T1000 (cell line): ENCODE measurements at places on chromosomes 1 and 21.

DNA sequence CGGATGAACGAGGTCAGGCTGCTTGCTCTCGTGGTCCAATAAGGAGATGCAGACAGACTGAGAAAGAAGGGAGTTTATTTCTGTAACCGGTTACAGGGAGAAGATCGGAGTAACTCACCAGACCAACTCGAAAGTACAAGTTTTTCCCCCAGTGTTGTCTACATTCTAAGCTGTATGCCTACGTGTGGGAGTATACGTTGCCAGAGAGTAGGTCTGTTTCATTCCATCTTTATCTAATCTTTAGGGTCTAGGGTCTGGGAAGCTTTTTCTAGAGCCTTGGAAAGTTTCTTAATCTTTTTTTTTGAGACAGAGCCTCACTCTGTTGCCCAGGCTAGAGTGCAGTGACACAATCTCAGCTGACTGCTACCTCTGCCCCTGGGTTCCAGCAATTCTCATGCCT, 4.7 kb upstream of the PADI1 start:
- no peak for DNase-seq

- DNase-seq: peak; percentile 39
These were observed 473.5 kb downstream of the PTPRU start for GRCh38 chr1:29709704-29710280.

GRCh38 chr21:17660862-17661261, 48.2 kb upstream of the BTG3 start:
- DNase-seq: no peak

DNA sequence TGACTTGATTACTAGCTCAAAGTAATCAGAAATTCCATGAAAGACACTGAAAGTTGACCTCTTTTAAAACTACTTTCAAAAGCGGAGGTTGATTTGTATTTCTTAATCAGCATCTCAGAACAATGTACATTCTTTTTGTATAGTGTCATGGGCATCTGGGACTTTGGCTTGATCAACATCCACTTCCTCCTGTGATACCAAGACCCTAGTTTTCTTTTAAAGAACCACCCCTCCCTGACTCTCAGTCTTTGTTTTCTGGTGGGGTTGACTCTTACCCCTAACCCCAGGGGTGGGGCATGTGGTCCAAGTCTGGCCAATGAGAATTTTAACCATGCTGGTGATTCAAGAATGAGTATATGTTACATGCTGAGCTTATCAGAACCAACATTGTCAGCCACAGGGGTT, 21.7 kb upstream of the IRF2BP2 start:
- peak; percentile 57 for DNase-seq

DNA sequence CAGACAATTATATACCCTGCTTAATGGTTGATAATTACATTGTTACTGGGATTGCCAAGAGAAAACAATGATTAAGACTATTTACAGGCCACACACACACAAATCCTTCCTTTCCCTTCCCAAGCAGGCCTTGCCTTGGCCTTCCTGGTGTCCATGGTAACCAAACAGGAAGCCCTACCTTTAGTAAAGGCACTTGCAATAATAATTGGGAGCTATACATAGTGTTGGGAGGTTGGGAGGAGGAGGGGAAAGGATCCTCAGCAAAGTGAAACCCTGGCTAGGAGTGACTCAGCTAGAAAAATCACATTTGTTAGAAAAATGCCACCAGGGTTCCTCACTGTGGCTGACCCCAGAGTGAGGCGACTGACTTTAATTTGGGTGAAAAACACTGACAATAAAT, 122.3 kb upstream of the ADAR start:
- no peak for DNase-seq

- no peak for DNase-seq
These were observed 548.5 kb upstream of the NEGR1 start for GRCh38 chr1:72830606-72831390.

- peak; percentile 35 for DNase-seq
These were observed 5.2 kb downstream of the HES3 start for GRCh38 chr1:6248932-6249738.

DNA sequence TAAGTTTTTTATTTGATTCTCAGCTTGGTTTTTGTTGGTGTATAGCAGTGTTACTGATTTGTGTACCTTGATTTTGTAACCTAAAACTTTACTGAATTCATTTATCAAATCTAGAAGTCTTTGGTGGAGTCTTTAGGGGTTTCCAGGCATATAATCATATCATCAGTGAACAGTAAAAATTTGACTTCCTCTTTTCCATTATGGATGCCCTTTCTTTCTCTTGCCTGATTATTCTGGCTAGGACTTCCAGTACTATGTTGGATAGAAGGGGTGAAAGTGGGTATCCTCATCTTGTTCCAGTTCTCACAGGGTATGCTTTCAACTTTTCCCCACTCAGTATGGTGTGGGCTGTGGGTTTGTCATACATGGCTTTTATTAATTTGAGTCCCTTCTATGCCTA, 23.6 kb upstream of the MAB21L3 start:
- no peak for DNase-seq
